Activated CD8-positive, alpha-beta T cell treated with anti-CD3 and anti-CD28 coated beads, Interleukin-2, amount 10 ng/mL, durations not matched to agents 7 days and 5 days (primary cell): ENCODE measurements at places on chromosomes 16 and 17. TPM values are rescaled to one million over a fixed set of nuclear protein-coding genes. Genes with fewer than 3 reads are reported as not detected.

Gene FUS
- 536 TPM for total RNA-seq

- DNase-seq: no peak
Observed at GRCh38 chr16:30700491-30700890, 1.5 kb downstream of the SRCAP start.

Gene KIAA0513
- total RNA-seq: 8.1 TPM

Gene PARD6A
- total RNA-seq: 14.7 TPM

DNA sequence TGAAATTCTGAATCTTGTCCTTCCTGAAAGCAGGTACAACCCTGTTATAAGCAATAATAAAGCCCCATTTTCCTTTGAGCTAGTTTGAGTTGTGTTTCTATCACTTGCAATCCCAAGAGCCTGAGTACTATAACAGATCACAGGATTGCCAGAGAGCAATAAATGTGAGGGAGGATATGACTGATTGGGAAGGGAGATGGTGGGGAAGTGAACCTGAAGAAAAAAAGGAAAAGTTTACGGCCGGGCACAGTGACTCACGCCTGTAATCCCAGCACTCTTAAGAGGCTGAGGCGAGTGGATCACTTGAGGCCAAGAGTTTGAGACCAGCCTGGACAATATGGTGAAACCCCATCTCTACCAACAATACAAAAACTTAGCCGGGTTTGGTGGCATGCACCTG, 80.4 kb downstream of the COX10 start:
- DNase-seq: no peak

Gene KCNH4
- total RNA-seq: 0.13 TPM

DNA sequence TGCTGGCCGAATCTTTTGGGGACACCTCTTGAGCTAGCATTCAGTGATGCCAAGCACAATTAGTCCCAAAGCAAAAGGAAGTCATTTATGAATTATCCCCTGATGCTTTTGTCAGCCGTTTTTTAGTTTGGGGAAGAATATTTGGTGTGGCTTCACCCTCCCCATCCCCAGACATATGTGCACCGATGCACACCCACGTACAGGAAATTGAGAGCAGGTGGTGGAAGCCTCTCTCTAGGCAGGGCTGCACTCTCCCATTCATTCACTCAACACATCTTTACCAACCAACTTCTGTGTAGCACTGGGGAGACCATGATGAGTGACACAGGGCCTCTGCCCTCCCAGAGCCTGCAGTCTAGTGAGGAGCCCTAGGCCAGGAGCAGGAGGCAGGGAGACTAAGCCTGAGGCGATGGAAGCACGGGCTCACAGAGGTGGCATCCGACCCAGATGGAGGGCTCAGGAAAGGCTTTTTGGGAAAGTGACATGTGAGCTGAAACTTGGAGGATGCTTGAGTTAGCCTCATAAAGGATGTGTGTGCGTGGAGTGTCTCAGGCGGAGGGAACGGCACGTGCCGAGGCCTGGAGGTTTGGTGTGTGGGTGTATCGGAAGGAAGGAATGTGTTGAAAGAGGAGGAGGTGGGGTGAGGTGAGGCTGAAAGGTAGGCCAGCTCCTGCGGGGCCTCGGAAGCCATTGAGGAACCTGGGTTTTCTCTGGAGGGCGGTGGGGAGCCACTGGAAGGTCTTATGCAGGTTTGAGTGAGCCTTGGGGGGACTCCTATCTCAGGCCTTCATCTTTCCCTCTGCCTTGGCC, 43.8 kb downstream of the PSME3IP1 start:
- DNase-seq: no peak

DNA sequence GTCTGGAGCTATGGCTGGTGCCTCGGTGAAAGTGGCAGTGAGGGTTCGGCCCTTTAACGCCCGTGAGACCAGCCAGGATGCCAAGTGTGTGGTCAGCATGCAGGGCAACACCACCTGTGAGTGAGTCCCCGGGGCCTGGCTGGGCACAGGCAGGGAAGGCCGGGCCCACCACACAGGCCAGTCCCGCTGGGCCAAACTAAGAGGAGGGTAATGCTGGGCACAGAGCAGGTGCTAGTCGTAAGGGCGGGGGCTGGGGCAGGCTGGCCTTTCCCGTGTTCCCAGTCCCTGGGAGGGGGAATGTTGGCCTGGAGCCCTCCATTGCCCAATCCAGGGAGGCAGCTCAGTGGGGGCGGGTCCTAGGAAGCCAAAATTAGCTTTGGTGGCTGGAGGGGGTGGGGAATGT, 2.5 kb downstream of the KIF1C start:
- DNase-seq: no peak

DNA sequence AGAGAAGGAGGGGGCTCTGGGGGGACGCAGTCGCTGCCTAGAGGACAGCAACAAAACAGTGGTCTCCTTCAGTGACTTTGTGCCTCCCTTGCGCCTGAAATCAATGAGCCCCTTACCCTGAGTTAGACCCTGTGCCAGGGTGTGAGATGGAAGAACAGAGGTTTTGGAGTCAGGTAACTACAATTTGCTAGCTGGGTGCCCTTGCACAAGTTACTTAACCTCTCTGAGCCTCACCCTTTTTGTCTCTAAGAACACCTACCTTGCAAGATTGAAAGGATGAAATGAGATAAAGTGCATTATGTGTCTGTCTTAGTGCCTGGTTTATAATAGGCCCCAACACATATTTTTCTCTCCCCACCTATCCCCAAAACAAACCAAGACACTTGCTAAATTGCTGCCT, 9.9 kb downstream of the RND2 start:
- no peak for DNase-seq

Gene CAPN15
- total RNA-seq: 93.0 TPM

Gene CNGB1
- not detected for total RNA-seq

GRCh38 chr17:62673614-62674362, 46.3 kb downstream of the MRC2 start:
- no peak for DNase-seq

DNA sequence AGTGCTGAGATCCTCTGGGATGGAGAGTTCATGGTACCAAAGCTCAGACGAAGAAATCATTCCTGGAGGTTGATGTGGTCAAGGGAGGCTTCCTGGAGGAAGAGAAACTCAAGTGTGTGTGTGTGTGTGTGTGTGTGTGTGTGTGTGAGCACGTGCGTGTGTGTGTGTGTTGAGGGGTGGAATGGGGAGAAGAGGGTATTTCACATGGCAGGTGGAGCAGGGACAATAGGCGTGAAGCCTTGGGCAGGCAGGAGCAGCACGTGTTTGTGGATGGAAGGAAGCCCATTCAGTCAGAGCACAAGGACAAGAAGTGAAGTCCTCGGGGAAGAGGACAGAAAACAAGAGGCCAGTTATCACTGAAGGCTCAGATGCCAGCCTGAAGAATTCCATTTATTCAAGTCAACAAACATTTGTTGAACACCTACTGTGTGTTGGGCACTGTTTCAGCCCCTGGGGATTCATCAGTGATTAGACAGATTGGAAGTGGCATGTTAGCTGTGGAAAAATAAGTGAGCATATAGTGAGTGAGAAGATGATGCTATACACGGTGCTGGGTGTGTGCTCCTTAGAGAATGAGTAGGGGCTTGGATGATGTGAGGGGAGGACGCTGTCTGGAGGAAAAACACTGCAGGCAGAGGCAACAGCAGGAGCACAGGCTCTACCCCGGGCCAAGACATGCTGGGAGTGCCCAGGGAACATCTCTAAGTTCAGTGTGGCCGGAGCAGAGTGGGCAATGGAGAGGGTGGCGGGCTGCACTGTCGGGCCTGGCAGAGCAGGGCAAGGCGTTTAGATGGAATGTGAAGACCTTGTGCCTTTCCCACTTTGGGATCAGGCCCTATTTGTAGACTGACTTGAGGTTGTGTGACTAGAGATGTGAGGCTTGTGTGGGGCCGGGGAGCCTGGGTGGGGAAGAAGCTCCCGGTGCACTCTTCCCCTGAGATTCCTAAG, 267.1 kb downstream of the CBLN1 start:
- DNase-seq: no peak

Gene PLD2
- total RNA-seq: 20.0 TPM

DNA sequence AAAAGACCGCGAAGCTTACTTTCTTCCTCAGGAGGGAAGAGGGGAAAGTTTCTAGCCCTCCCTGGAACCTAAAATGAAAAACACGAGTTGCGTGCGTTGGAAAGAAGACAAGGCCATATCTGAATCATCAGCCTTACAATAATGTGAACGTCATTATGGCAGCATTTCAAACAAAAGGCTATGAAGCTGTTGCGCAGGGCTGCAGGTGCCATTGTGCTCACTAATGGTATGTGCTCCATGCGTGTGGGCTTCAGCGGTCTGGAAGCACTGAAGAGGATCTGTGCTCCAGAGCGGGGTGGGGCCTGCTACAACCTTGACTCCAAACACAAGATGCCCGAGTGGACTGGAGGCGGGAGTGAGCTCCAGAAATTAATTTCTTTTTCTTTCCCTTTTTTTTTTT, 12.1 kb upstream of the CYB5B start:
- DNase-seq: no peak

DNA sequence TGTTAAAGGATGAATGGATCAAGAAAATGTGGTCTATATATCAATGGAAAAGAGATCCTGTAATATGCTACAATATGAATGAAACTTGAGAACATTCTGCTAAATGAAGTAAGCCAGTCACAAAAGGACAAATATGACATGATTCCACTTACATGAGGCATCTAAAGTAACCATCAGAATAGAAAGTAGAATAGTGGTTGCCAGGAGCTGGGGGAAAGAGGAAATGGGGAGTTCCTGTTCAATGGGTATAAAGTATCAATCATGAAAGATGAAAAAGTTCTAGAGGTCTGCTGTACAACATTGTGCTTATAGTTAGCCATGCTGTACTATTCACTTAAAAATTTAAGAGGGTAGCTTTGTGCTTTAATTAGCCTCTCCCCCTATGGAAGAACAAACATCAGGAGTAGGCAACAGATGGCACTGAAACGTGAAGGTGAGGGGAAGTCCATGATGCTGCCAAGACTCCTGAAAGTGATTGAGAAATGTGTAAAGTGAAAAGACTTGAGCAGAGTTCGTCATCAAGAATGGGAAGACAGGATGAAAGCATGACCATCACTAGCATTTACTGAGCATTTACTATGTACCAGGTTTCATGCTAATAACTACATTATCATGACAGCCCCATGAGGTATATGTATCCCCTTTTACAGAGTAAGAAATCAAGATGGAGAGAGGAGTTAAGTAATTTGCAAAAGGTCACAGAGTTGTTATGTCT, 167.2 kb downstream of the CYB561 start:
- DNase-seq: no peak

GRCh38 chr16:64507240-64508024, 614.4 kb downstream of the CDH11 start:
- no peak for DNase-seq

Gene KLHL10
- not detected for total RNA-seq

DNA sequence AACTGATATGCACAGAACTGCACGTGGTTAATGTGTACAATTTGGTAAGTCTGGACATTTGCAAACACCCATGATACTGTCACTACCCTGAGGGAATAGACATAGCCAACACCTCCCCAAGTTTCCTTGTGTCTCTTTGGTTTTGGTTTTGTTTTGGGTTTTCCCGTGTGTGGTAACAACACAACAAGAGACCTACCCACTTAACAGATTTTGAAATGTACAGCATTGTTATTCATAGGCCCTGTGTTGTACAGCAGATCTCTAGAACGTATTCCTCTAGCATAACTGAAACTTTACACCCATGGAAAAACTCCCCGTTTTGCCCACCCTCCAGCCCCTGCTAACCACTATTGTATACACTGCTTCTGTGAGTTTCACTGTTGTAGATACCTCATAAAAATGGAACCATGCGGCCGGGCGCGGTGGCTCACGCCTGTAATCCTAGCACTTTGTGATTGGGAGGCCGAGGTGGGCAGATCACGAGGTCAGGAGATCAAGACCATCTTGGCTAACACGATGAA, 76.3 kb upstream of the TBC1D3K start:
- no peak for DNase-seq

Gene NGFR
- not detected for total RNA-seq

Gene FOXK2
- total RNA-seq: 62.3 TPM

- peak; percentile 67 for DNase-seq
Observed at GRCh38 chr17:77458202-77459017, 317.6 kb downstream of the SEC14L1 start.

Gene KRTAP17-1
- not detected for total RNA-seq
